ENCODE measurements at places on chromosomes 4 and X.

- DNase-seq, result no peak
Observed at GRCh38 chrX:4129626-4130025, 416.2 kb upstream of the PRKX start.

DNA sequence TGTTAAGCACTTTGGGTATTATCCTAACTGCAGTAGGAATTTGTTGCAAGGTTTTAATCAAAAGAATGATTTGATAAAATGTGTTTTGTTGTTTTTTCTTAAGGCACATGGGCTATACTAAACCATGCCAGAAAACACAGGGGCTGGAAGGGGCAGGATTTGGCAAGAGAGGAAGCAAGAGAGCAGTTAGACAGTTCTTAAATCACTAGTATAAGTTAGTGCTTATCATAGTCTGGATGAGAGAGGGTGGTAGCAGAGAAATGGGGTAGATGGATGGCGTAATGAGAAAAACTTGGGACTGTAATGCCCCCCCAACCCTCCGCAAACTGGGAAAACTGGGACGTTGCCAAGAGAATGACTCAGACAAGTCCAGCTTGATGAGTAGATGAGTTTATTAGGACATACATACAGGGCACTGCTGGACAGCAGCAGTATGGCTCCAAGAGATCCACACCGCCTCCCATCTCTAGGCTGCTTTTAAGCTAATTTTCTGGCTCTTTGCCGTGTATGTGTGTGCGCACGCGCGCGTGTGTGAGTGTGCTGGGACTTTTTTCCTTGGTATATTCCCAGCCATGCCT lies 151.5 kb downstream of the PDLIM5 start:
- no peak for DNase-seq

GRCh38 chrX:56766554-56767347 lies 37.7 kb downstream of the NBDY start:
- DNase-seq, result no peak

GRCh38 chr4:57061395-57061794 lies 48.8 kb downstream of the IGFBP7 start:
- DNase-seq, result no peak

DNA sequence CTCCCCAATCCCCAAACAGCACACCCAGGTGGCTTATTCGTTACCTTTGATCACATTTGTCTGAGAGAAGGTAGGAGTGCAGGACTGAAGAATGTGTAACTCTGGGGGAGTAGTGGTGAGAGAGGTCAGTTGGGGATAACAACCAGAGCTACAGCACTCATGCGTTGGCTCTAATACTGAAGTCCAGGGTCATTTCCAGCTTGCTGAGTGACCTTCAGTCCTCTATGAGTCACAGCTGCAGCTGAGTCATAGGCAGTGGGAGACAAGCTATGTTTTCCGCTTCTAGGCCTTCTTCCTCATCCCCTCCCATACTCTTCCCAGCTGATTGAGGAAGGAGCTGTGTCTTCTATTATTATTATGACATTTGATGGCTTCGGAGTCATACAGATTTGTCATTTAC lies 31.6 kb upstream of the CT47C1 start:
- no peak for DNase-seq

- no peak for DNase-seq
Observed at GRCh38 chr4:165201806-165202205, 5.6 kb upstream of the KLHL2 start.

DNA sequence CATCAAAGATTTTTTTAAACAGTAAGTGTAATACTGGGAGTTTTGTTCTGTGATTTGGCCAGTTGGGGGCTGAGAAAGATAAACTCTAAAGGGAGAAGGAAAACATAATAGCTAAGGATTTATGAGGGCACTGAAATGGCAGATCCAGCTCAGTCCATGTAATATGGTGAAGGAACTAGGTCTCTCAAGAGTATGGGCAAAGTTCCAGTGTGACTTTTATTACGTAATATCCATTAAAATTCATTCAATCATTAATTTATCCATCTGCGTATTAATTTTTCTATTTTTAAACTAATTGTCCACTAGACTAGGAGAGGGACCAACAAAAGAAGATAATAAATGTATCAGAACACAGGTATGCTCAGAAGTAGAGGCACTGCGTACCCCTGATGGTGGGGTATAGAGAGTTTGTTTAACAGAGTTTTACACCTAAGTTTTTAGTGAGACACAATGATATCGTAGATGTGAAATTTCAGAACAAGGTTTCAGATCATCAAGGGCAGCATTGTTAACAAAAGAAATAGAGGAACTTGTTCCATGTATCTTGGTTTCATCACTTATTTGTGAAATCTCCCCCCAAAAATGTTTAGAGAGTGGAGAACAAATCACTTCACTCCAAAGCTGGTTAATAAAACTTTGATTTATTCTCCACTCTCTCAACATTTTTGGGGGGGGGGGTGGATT lies 351.1 kb downstream of the GRXCR1 start:
- no peak for DNase-seq

DNA sequence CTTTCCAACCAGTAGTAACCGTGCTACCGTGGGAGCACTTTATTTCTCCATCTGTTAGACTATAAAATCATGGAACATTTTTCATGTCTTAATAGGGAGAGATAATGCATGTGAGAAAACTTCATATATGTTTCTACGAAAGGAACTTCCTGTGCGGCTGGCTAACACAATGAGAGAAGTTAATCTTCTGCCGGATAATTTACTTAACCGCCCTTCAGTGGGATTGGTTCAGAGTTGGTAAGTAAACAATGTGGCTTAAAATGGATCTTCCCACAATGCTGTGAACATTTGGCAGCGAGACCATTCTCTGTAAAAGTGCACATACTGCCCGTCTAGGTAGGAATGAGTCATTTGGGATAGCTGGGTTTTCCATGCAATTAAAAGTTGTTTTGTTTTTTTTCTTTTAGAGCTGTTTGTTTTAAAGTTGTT lies 29.6 kb downstream of the PDK3 start:
- DNase-seq, result no peak

All from KG1 (cell line).